ENCODE measurements at places on chromosomes 2 and 18.

DNA sequence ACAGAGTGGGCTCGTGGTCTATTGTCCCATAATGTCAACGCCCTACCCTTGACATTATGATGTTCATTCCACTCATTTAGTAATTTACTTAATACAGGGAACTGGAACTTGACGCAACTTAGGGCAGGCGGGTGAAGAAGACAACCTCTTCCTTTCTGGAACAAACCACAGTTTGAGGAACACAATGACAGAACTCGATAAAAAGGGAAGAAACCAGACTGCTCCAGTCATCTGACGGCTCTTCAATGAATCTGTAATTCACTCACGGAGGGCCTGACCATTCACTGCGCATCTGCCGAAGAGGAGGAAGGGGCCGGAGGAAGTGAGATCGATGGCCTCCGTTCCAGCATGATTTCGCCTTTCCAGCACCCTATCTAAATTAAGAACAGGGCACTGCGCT, 83.2 kb downstream of the BCL2 start:
- DNase-seq = no peak

- no peak for DNase-seq
These were observed 1.7 kb upstream of the STAMBP start for GRCh38 chr2:73827018-73827417.

GRCh38 chr2:106140113-106140512, 54.0 kb downstream of the UXS1 start:
- DNase-seq = no peak

GRCh38 chr2:3839476-3839875, 136.1 kb downstream of the DCDC2C start:
- DNase-seq = no peak

DNA sequence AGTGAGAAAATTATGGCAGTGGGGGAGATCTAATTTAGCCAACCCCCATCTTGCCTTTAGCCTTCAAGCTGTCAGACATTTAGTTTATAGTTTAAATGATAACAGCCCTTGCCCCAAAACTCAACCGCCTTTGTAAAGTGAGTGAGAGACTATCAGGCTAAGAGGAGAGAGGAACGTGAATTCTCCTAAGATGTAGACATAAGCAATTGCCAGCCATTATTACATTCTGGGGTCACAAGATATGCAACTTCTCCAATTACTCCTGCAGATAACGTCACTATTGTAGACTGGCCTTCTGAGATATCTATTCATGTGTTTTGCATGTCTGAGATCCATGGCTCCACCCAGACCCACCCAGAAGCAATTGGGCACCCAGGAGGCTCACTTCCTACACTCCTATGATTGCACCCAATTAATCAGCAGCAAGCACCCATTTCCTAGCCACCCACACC, 307.3 kb downstream of the NBAS start:
- no peak for DNase-seq

- DNase-seq = no peak
These were observed 588.1 kb downstream of the DCDC2C start for GRCh38 chr2:4291430-4291829.

DNA sequence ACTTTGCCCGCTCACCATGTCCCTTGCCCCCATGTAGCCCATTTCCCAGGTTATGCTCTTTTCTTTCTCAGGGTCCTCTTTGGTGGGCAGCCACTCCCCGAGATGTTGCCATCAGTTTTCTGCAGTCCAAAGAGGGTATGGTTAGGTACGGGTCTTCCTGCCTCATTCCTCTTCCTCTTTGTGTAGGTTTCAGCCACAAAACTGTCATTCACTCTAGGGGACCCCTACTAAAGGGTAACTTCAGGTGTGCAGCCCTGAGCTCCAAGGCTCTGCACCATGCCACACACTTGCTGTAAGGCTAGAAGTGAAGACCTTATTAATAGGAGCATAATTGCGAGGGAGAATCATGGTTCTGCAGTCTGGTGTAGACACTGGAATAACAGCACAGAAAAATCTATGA, 99.8 kb upstream of the ZNF397 start:
- DNase-seq = no peak
